Adrenal gland (tissue), 19 donors: ENCODE measurements at places on chromosomes 1 and 21. TPM values are rescaled to one million over a fixed set of nuclear protein-coding genes. Genes with fewer than 3 reads are reported as not detected.

ANGPTL3 gene
- total RNA-seq: not detected

DNA sequence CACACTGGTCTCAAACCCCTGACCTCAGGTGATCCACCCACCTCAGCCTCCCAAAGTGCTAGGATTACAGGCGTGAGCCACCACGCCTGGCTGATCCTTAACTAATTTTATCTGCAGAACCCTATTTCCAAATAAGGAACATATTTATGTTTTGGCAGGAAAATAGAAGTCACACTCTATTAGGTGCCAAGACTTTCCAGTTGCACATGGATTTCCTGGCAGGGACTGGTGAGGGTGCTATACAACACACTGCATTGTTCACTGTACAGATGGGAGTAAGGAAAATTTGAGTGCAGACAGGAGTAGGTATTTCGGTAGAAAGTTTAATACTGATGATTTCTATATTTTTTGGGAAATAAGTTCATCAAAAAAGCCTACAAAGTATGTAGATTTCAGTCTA, 605.3 kb upstream of the B3GALT2 start:
- no peak for DNase-seq

DNA sequence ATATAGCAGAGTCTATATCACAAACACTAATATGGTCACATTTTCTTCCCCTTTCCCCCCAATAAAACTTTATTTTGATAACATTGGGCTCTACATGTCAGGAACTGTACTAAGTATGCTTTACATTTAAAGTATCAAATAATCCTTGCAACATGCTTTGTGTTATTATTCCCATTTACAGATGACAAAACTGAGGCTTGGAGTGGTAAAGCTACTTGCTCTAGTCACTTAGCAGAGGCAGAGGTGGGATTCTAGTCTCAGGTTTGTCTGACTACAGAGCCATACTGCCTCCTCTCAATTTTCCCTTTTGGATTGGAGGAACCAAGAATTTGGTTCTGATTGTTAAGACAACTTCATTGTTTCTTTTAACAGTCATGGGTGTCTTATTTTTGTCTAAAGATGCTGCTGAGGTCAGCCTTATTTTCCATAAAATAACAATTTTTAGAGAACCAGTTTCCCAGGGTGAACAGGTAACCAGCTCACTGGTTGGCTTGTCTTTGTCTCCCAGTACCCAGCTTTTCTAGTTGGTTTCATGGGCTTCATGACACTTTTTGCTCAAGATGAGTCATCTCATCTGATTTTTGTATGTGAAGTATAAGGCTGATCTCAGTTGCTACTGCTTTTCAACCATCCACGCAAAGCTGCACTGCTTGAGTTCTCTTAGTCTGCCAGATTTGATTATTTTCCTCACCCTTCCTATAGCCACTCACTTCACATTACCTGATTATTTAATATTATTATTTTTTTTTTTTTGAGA, 81.0 kb upstream of the ARID1A start:
- no peak for DNase-seq

IL10 gene
- total RNA-seq: 0.54 TPM

GRCh38 chr1:118116909-118117308, 68.1 kb downstream of the SPAG17 start:
- no peak for DNase-seq

GRCh38 chr1:177669161-177669560, 300.7 kb downstream of the SEC16B start:
- no peak for DNase-seq
